Activated naive CD4-positive, alpha-beta T cell treated with anti-CD3 and anti-CD28 coated beads, Interleukin-2, amount 50 U/mL, for 72 hours (primary cell): ENCODE measurements at places on chromosomes 5 and 9. TPM values are rescaled to one million over a fixed set of nuclear protein-coding genes. Genes with fewer than 3 reads are reported as not detected.

GRCh38 chr9:131720330-131720729 is 19.5 kb downstream of the RAPGEF1 start:
- peak; percentile 34 for DNase-seq

- peak; percentile 21 for DNase-seq
Observed at GRCh38 chr9:92668746-92669526, 995 bp downstream of the IPPK start.

GRCh38 chr5:172477466-172477865 is 23.1 kb upstream of the SH3PXD2B start:
- no peak for DNase-seq

The SLC4A9 gene
- total RNA-seq = 0.25 TPM

The LCN1 gene
- not detected for total RNA-seq

DNA sequence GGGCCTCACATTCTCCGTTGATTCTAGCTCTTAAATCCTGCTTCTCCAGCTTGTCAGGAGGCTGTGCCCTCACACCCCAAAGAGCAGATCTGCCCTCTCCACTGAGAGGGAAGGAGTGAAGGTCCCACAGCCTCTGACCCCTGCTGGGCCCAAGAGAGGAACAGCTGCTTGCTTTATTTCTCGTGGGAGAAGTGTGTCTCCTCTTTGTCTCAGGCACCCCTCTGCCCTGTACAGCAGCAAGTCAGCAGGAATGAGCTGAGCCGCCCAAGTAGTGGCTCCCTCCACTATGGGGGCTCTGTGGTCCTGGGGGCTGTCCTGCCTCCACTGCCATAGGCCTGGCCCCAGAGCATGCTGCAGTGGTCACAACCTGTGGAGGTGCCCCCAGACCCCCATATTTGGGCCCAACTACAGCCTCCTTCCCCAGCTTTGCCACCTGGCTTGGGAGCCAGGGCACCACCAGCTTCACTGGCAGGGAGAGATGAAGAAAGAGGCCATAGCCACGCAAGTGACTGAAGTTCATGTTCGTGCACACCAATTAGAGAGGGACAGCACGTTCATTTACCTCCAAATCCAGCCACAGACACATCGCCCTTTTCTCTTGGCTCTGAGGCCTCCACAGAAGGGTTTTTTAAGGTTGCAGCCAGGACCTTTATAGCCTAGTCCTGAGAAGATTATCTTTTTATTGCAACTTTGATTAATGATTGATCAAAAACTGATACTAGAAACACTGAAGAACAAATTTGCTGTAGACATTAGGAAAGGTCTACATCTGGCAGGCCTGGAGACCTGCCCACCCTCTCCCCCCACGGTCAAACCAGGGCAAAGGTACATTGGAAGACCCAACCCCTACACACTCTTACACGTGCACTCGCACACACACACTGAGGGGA is 27.5 kb downstream of the IRF1 start:
- DNase-seq = no peak

The CER1 gene
- not detected for total RNA-seq

The TRIM36 gene
- not detected for total RNA-seq

- DNase-seq = no peak
Observed at GRCh38 chr9:27189426-27189825, 80.4 kb downstream of the TEK start.

DNA sequence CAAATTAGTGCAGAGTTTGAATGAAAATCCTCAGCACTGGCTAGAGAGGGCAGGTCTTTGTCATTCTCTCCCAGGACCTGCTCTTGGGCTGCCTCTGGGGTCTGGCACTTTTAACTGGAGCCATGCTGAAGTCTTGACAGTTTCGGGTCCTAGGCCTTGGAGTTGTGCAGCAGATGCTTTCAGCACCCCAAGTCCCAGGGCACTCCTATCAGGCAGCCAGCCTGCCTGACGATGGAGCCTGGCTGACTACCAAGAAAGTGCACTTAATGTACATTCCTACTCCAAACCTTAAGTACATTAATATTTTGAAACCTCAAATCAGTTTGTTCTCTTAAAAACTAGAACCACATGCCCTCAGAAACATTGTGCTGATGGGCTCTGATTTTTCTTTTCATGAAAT is 69.3 kb upstream of the CXCL14 start:
- DNase-seq = no peak

DNA sequence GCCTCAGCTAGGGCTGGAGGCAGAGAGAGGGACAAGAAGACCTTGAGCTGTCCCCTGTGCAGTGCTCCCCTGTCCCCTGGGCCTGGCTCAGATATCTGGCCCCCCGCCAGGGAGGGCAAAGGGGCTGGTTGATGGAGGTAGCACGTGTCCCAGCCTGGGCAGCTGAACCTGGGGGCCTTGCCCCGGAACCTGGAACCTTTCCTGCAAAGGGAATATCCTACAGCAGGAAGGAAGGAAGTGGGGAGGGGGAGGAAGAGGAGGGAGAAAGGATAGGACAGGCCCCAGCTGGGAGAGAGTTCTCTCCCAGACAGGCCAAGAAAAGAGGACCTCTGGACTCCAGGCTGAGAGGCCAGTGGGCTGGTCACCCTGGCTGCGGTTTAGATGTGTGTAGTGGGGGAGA is 27.6 kb upstream of the PSD2 start:
- DNase-seq = no peak

DNA sequence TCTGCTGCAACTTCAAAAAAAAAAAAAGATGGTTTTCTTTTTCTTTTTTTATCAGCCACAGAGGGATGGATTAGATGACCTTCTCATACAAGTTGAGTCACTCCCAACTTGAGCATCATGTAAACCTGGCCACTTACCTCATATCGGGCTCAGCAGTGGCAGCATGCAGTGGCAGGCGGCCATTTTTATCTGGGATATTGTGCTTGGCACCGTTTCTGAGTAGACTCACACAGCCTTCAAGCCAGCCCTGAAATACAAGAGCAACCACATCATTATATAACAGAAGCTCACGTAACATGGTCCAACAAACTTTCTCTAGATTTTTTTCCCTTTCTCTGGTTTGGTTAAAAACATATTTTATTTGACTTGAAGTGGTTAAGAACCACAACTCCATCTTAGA is 62.6 kb downstream of the ANKRD55 start:
- DNase-seq = no peak

GRCh38 chr9:131656356-131657036 is 83.4 kb downstream of the RAPGEF1 start:
- DNase-seq = peak; percentile 51
